ENCODE measurements at places on chromosomes 4 and X.

DNA sequence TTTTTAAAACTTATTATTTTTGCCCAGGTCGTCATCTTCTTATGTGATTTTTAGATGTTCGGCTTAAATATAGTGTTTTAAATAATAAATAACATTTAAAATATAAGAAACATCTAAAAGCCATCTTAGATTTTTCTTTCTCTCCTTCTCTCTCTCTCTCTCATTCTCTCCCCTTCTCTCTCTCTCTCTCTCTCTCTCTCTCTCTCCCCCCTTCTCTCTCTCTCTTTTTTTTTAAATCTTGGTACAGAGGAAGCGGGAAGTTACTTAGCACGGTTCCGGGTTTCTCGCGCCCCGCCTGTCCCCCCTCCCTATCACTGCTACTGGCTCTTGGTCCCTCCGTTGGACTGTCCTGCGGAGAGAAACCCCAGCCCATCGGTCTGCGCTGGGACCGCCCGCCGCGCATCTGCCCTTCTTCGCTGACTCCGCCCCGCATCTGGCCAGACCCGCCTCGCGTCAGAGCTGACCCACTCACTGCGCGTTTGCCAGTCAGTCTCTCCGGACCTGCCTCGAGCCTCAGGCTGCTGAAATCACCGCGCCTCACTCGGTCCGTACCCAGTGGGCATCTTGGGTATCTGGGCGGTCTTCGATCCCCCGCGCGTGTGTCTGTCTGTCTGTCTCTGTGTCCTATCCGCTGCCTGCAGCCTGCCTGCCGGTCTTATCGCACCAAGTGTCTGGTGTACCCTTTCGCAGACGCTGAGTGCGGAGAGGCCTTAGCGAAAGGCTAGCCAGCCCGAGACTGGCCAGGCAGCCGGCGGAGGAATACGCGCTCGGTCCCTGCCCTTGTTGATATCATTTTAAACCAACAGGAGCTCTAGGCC, at the start of gene PABPC5:
Gene PABPC5 (plus strand): TSS at position 489 of the 818 bp plus-strand sequence. CDS start 739 bp downstream, outside the sequence.
- no peak for DNase-seq

DNA sequence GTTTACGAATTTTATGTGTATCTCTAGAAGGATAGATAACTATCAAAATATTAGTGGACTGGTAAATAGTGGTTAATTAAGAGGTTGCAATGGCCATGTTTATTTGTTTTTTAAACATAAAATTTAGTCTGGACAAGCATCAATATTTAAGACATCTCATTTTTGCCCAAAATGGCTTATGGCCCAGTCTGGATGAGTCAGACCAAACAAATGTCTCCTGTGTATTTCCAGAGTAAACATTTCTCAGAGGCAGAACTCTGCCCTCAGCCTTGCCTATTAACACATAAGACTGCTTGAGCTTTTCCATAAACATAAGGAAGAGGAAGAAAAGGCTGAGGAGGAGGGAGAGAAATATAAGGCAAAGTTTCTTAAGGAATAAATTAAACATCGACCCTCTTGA, 277.1 kb upstream of the DIAPH2 start:
- no peak for DNase-seq

DNA sequence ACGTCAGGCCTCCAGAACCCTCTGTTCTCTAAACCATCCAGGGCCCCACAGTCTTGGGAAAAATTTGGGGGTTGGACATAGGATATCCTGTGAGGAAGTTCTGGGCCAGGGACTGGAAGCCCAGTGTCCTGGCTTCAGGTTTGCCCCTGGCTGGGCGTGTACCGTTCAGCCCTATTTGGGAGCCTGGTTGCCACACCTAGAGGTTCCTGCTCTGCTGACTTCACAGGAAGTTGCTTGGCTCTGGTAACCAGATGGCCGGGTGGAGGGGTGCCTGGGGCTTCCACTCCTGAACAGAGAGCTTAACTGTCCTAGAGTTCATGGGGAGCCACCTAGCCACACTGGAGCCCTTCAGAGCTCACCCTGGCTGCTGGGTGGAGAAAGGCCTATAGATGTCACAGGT, 1.1 kb downstream of the TAFAZZIN start:
- DNase-seq = no peak

DNA sequence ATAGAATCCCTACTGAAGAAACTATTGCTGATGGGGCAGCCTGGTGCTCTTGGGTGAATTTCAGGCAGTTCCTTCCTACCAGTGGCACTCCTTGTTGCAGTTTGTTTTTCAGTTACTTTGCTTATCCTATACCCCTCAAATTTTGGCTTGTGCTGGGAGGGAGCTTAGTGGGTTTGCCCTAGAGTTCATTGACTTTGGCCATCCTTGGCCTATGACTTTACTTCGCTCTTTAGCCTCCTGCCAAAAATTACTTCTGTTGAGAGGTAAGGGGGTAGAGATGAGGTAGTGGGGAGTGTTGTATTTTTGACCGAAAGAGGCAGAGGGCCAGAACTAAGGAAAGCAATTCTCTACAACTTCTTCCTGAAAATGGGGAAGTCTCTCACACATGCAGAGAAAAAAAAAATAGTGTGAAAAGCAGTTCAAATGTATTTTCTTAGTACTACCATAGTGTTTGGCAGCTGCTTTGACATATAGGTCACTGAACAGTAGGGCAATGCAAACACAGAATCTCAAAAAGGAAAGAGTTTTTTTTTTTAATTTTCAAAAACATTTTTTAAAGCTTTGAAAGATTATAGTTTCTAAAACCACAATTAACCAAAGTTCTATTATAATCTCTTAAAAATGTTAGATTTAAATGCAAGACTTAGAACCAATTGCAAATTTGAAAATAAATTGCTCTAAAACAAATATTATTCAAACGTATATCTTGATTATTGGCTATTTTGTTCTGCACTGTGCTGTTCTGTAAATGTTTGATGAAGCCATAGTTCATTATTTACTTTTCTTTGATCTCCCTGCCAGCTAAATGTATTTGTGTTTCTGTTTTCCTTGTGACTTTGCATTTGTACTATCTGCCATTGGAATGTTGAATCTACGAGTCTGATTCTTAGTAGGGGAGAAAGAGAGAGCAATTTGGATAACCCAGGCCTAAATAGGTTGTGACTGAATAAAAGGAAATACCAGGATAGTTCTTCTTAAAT, 73.6 kb downstream of the DCK start:
- no peak for DNase-seq

- DNase-seq = no peak
Measured at GRCh38 chr4:134628066-134628465, 426.5 kb upstream of the PABPC4L start.

- DNase-seq = no peak
Measured at GRCh38 chrX:74924449-74925224, 615 bp downstream of the NEXMIF start.

Data from stimulated activated CD8-positive, alpha-beta memory T cell treated with anti-CD3 and anti-CD28 coated beads, Interleukin-7, amount 100 ng/mL, for 1 hour (primary cell).